ENCODE measurements at places on chromosomes 7 and 10.

DNA sequence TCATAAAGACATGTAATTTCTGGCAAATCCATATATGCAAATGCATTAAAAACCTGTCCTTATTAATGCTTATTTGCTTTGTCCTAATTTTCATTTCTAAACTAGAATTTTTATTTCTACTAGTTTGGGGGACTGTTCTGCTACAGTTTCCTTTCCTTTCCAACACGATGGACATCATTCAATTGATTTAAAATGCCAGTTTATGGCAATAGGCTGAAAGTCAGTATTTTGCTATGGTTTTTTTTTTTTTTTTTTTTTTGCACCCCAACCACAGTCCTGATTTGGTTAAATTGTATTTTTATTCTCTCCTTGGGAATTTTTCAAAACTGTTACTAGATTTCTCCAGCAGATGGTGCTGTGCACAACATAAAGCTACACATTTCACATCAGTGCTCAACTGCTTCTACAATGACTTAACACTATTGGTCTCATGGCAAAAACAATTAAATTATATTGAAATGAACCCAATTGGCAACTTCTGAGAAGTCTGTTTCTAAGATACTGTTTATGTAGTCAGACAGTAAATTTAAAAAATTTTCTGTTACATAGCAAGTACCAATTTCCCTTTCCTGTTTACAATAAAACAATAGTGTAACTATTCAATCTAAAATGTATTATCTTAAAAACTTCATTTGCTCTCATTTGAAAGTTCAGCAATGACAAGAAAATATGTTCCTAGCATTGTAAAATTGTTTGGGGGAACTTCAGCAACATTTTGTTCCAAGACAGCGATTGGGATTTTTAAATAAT, 193.8 kb upstream of the CCDC6 start:
- peak; percentile 43 for DNase-seq

- no peak for DNase-seq
Observed at GRCh38 chr7:82506208-82506607, 62.6 kb upstream of the CACNA2D1 start.

- no peak for DNase-seq
Observed at GRCh38 chr7:30941582-30942323, 22.0 kb upstream of the GHRHR start.

DNA sequence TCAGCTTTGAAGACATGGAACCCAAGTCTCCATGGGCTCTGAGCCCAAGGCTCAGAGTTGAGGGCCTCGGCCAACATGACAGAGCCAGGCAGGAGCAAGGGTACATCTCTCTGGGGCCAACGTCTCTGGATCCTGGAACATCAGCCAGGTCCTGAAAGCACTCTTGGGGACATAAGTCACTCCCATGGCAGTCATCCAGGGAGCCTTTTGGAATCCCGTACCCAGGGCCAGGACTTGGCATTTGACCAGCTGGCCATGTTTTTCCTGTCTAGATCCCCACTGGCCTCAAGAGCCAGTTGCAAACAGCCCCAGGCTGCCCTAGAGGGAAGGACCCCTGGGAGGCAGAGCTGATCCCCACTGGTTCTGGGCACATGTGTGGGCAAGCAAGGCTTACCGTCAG, 4.3 kb upstream of the CXCL12 start:
- DNase-seq: no peak

GRCh38 chr7:22856416-22856815, 33.8 kb upstream of the TOMM7 start:
- DNase-seq: no peak

GRCh38 chr10:1172256-1172984, 116.2 kb downstream of the WDR37 start:
- DNase-seq: no peak

DNA sequence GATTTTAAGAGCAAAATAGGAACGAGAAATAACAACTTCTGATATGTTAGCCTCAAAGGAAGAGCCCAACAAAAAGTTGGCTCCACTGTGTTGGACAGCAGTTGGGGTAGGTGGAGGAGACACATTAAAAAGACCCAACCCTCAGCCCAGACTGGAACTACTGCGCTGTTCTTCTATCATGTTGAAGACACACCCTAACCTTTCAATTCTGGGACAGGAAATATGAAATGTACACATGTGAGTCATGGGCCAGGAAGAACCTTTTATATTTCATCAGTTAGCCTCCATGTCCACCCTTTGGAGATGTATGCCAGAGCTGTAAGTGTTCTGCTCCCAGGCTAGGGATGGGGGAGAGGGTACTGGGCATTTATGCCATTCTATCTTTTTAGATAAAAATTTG, 22.1 kb downstream of the CLDN12 start:
- no peak for DNase-seq

DNA sequence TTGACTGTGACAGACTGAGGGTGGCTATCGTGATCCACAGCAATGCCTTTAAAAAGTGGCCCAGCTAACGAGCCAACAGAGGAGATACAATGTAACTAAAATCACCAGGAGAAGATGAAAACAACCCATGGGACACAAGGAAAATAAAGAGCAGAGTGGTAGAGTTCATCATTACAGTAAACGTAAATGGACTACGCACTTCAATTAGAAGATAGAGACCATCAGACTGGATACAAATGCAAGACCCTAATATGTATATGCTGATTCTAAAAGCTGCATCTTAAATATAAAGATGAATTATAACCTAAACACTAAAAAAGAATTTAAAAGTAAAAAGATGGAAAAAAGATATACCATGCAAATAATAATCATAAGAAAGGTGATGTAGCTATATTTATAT, 6.6 kb upstream of the STK32C start:
- DNase-seq: no peak

DNA sequence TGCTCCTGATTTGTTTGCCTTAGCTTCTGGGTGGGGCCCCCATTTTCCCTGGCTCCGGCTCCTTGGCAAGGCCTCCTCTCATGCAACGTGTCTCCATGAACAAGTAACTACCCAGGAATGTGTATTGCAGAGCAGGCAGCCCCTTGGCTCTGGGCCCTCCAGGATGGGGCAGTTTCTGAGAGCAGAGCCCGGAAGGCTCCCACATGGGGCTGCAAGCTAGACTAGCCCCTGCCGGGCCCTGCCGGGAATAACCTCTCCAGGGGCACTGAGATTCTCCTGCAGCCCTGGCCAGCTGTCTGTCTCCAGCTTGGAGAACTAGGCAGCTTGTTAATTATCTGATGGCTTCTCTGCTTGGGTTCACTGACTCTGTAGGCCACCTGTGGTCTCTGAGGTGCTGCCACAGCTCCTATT, 184.0 kb upstream of the INHBA start:
- peak; percentile 88 for DNase-seq

GRCh38 chr10:132876993-132877431, 65.4 kb downstream of the CFAP46 start:
- no peak for DNase-seq

- no peak for DNase-seq
Observed at GRCh38 chr10:43373461-43373860, 2.0 kb downstream of the FXYD4 start.

DNA sequence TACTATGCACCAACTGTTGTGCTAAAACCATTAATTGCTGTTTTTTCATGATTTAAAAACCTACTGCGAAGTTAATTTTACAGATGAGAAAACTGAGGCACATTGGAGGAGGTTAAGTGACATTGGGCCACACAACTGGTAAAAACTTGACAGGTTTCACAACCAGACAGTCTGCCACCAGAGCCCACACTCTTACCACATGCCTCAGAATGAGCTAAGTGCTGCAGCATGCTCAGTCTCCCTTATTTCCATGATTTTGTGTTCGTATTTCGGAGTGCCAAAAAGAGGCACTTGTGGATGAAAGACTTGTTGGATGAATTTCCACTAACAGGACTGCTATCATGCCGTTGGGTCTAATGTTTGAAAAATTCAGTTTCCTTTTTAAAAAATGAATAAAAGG, 77.4 kb downstream of the PCLO start:
- no peak for DNase-seq

- no peak for DNase-seq
Observed at GRCh38 chr10:116606061-116606483, 14.7 kb upstream of the PNLIPRP2 start.

GRCh38 chr7:112182749-112183148, 23.4 kb downstream of the DOCK4 start:
- DNase-seq: no peak

GRCh38 chr7:97635622-97636021, 96.3 kb upstream of the TAC1 start:
- DNase-seq: no peak

GRCh38 chr10:94521276-94522250, 24.0 kb upstream of the HELLS start:
- DNase-seq: no peak

All from fibroblast of the conjunctiva (primary cell).